Osteocyte (in vitro differentiated cells): ENCODE measurements at places on chromosomes 2 and 18. TPM values are rescaled to one million over a fixed set of nuclear protein-coding genes. Genes with fewer than 3 reads are reported as not detected.

The PTPRM gene
- total RNA-seq, result 105 and 117 TPM in 2 replicates

DNA sequence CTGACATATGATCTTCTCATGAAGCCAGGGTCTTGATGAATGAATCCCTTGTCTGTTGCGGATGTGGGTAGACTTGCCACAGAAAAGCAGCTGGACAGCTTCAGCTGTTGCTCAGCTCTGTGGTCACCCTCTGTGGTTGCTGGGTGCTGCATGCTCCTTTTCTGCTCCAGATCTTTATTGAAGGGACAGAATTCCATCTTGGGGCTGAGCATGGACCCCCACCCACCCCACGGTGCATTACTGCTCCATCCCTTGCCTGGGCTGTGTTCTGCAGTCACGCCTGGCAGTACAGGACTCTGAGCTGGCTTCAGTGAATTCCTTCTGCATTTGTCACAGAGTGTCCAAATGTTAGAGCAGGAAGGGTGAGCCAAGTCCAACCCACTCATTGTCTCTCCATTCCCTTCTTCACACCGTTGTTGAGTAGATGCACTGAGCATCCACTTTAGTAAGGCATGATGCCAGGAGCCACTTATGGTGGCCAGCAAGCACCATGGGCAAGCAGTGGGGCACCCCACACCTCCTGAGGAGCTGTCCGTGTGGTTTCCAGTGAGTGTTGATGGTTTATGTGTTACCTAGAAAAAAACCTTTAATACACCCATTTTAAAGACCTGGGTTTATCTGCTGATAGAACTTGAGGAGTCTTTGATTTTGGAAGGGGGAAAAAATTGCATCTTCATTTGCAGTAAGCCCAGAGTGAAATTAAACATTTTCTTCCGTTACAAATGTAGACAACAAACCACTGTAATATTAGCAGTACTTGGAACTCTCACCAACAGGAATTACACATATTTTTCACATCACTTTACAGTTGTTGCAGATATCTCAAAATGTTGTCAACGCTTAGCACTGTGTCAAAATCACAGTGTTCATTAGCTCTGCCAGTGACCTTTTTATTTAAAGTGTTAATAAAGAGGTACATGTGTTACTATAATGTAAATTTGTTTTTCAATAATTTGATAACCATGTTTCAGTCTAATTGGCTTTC lies 14.7 kb upstream of the ITGB6 start:
- DNase-seq, result no peak

DNA sequence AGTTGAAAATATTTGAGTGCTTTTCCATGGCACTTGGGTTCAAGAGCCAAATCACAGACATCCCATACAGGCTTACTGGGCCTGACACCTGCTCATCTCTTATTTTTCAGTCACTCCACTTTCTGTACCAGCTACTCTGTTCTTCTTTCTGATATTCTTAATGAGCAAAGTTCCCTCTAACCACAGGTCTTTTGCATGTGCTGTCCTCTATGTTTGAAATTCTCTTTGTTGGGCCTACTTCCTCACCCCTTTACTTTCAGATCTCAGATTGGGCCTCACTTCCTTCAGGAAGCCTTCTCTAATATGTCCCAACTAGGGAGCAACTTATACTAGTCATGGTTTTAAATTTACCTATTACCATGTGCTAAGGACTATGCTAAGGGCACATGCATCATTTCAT lies 81.8 kb upstream of the RBMS1 start:
- DNase-seq, result no peak

DNA sequence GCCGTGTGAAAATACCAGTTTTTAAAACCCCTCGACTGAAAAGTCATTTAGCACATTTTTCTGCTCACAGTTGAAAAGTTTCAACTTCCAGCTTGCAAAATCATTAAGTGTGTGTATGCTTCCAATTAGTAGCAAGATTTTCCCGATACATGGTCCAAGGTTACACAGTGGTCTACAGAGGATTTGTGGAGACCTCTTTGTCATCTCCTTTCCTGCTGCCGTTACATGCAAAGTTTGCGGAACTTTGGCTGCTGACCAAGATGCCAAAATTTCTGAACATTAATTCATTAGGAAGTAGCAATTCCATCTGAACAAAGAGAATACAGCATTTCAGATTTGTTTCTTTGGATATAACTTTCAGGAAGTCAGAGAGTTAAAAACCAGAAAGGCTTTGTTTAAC lies 474.6 kb downstream of the PLCL1 start:
- DNase-seq, result no peak
